Bronchial epithelial cell (primary cell): ENCODE measurements at places on chromosomes 13 and 19.

DNA sequence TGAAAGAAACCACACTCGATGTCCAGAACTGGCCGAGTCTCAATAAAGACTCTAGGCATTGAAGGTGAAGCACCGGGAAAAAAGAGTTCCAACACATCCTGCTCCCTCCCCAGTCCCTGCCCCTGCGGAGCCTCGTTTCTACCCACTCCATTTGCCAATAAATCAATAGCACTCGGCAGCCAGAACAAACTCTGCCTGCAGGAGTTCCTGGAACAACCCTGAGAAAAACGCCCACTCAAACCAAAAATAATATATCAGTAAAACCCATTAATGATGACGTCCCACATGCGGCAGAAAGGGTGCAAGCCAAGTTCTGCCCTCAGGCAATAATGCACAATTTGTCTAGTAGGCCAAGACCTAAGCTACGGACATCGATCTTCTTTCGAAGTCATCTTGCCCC, 41.0 kb downstream of the PDCD5 start:
- DNase-seq: no peak

- no peak for DNase-seq
Observed at GRCh38 chr13:98371516-98372023, 194.5 kb upstream of the RNF113B start.

DNA sequence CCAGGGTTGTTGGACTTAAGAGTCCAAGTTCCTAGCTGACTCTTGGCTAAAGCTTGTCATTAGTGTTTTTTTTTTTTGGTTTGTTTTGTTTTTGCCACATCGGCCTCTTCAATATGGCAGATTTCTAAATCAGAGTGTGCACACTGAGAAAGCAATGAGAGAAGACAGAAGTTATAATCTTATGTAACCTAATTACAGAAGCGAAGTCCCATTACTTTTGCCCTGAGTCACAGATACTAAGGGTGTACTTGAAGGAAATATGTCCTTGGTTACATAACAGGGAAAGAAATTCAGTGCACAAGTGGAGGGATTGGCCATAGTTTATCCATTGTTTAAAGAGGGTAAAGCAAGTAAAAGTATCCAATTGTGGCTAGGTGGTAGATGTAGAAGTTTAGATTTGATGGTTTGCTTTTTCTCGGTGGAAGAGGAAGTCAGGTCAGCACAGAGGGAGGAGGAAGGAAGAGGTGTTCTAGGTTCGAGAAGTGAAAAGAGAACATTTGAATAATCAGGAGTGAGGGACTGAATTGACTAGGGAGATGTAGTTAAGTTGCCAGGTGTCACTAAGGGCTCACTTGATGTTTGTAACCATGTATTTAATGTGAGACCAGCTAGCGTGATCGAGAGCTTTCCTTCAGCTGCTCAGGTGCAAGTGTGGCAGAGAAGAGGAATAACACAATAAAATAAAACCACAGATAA, 12.2 kb downstream of the GTF2F2 start:
- no peak for DNase-seq

DNA sequence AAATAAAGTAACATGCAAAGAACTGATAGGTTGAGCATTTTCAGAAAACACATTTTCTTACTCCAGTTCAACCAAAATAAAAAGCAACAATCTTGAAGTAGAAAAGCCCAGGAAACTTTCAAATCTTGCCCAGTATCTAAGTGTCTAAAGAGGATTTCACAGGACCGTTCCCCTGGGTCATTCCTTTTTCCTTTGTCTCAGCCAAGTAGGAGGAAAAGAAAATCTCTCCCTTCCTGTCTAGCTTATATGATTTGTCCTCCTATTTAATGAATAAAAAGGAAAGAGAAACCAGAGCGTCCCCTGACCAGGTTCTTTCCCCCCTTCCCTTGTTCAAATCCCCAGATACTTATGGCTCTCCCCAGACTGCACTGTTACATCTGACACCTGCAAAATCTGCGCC, 248.0 kb downstream of the KCTD12 start:
- no peak for DNase-seq

GRCh38 chr13:44796597-44797490, 192.4 kb downstream of the NUFIP1 start:
- DNase-seq: no peak

DNA sequence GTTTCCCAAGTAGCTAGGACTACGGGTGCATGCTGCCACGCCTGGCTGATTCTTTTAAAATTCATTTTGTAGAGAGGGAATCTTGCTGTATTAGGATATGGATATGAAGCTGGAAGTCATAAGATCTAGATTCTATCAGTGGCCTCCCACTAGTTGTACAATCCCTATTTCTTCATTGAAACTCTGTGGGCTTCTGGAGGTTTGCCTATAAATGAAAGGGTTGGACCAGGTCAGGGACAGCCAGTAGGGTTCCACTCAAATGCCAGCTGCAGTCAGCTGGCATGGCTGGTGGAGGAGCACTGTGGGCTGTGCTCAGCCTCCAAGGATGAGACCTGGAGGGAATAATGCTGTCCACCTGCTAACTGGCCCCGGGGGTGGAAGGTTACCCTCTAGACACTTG, 110.2 kb upstream of the GJB6 start:
- DNase-seq: no peak

- no peak for DNase-seq
Observed at GRCh38 chr13:111866731-111867245, 200.2 kb upstream of the SOX1 start.

- no peak for DNase-seq
Observed at GRCh38 chr13:26881154-26881553, 120.6 kb upstream of the GPR12 start.

DNA sequence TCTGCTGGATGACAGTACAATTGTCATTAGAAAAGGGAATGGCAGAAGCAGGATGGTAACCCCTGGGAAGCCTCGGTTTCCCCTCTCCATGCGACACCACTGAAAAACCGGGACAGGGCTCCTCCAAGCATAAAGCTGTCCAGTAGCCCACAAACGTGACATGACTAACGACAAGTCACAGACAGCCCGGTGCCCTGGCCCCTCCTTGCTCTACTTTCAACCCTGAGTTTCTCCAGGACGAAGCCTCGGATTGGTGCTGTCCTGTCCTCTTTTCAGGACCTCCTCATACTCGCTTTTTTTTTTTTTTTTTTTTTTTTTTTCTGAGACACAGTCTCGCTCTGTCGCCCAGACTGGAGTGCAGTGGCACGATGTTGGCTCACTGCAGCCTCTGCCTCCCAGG, 16.3 kb downstream of the DPP9 start:
- no peak for DNase-seq

GRCh38 chr13:113304121-113304520, 7.1 kb downstream of the LAMP1 start:
- no peak for DNase-seq

GRCh38 chr13:60355056-60355455, 42.0 kb upstream of the TDRD3 start:
- no peak for DNase-seq

- DNase-seq: no peak
Observed at GRCh38 chr19:43741075-43741825, 13.5 kb downstream of the SMG9 start.

GRCh38 chr19:50280074-50280473, 49.1 kb downstream of the KCNC3 start:
- DNase-seq: no peak

- DNase-seq: no peak
Observed at GRCh38 chr13:41710771-41711170, 250.1 kb downstream of the VWA8 start.

DNA sequence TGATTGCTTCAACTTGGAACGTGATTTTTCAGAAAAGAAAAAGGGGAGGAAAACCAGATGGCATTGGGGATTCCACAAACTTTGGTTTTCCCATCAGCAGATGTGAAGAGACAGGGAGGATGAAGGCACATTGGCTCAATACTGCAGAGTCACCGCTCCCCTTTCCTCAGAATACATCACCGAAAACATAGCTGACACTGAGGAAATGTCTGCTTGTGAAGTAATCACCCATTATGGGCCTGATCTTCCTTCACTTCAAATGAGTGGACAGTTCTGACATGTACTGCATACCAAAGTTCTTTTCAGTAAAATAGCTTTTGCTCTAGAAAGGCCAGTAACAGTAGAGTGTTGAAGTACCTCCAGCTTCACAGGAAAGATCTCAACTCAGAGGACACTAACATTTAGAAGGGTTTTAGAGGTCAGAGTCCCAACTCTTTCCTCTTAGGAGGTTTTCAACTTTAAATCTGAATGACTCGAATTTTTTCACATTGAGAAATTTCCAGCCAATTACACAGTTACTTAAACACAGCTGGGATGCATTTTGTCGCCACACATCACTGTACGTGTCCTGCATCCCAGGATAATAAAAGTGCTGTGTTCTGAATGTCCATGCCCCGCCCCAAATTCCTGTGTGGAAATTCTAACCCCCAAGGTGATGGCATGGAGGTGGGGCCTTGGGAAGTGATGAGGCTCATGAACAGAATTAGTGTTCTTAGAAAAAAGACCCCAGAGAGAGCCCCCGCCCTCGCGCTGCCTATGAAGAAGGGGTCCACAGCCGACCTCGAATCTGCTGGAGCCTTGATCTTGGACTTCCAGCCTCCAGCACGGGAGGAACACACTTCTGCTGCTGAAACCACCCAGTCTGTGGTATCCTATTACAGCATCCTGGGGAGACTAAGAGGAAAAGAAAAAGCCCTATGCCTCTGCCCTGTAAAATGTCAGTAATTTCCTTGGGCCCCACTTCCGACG, 77.7 kb downstream of the COL4A1 start:
- peak; percentile 14 for DNase-seq

DNA sequence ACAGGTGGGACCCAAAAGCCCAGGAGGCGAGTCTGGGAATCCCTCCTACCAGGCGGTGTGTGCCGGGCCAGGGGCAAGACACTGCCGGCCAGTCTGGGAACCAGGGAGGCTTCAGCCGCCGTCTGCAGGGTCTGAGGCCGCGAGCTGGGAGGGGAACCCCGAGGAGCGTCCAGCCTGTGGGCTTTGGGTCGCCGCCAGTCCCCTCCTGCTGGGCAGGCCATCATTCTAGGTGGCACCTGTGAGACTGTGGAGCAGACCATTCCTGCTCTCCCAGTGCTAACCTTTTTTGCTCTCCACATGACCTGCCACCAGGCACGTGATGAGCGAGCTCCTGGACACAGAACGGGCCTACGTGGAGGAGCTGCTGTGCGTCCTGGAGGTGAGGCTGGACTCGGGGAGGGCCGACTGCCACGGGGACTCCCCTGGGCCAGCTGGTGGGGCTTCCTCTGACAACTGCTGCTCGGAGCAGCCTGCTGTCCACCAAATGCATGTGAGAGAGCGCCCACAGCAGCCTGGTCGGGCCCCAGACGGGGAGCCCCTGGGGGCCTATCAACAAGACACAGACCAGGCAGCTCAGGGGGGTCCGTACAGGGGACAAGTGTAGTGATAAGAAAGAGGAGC, 24.6 kb upstream of the F7 start:
- DNase-seq: no peak

DNA sequence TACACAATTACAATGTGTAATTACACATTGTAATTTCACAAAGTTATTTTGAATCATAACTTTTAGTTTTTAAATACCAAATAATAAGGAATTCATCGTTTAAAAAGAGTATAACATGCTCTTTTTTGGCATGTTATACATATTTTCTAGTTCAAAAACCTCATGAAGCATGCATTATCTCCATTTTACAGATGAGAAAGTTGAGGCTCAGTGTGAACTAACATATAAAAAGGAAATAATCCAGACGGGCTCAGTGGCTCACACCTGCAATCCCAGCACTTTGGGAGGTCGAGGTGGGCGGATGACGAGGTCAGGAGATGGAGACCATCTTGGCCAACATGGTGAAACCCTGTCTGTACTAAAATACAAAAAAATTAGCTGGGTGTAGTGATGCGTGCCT, 107.9 kb downstream of the PCDH9 start:
- no peak for DNase-seq

GRCh38 chr19:28847468-28847867, 365.5 kb downstream of the UQCRFS1 start:
- no peak for DNase-seq

DNA sequence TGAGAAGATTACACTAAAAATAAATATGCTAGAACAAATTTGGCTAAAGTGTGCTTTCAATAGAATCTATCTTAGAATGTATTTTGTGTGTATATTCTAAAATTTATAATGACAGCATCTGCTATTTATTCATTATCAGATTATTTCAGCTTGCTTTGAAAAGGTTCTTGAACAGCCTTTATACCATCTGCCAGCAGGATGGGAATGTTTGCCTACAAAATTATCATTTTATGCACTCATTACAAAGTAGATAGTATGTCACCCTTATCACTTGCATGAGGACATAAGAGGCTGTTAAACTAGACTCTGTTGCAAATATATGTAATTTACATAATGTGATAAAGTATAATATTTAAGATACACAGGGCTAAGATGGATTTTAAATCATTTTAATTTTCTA, 1286.9 kb upstream of the PCDH20 start:
- no peak for DNase-seq

DNA sequence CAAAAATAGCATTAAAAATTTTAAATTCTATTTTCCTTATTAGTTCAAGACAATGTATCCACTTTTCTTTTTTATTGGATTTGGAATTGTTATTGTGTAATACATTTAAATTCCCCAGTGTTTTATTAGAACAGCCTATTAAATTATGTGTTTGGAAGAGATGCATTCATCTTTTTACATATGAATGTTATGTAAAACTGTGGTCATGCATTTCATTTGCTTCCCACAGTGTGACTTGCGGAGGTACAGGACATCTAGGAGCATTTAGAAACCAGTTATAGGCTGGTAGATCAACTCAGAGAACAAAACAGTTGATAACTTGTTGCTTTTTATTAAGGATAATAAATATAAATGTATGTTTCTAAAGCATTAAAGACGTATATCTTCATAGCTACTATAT, 335.5 kb upstream of the TMTC4 start:
- no peak for DNase-seq

DNA sequence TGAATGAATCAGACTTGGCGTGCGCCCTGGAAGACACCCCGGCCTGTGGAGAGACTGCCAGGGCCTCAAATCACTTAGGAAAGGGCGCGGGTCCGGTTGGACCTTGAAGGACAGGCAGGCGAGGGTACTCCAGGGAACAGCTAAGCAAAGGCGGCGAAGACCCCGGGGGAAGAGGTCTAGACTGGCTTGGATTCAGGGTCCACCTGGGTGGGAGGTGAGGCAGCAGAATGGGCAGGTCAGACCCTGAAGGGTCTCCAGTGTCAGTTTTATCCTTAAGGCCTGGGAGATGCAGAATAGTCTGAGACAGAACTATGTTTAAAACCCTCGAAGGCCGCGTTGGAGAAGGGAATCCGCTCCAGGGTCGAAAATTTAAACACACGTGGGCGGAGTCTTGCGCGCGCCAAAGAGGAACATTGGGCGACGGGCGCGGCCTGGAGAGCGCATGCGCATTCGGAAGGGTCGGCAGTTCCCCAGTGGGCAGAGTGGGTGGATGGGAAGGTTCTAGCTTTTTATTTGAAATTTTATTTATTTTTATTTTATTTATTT, 567 bp upstream of the SMG9 start:
- peak; percentile 43 for DNase-seq

GRCh38 chr19:10637894-10638293, 12.5 kb downstream of the SLC44A2 start:
- no peak for DNase-seq

GRCh38 chr13:106753251-106753650, 185.3 kb upstream of the ARGLU1 start:
- DNase-seq: no peak

DNA sequence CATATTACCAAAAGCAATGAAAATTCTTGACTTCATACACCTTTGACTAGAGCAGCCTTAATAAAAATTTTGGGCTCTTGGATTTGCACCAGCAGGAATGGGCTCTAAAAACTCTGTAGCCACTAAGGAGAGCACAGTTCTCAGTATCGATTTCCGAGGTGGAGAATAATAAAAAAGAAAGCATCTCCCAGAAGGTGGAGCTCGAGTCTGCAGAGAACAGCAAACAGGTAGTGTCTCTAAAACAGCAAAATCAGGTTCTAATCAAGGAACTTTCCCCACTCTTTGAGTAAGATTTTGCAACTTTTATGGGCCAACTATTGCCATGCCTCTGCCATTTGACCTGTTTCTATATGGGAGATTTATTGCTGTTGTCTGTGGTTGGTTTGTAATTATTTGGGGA, 258.7 kb upstream of the GPC6 start:
- peak; percentile 1 for DNase-seq
